NCI-H1417 treated with DMSO at 0.1 percent for 48 hours (cell line): ENCODE measurements at places on chromosomes 2 and 18.

- DNase-seq: no peak
Measured at GRCh38 chr18:811892-812375, at the start of gene YES1. Gene YES1, minus strand, starts transcription at chr18:812242. Its CDS starts 55,415 bp downstream, at chr18:756827.

DNA sequence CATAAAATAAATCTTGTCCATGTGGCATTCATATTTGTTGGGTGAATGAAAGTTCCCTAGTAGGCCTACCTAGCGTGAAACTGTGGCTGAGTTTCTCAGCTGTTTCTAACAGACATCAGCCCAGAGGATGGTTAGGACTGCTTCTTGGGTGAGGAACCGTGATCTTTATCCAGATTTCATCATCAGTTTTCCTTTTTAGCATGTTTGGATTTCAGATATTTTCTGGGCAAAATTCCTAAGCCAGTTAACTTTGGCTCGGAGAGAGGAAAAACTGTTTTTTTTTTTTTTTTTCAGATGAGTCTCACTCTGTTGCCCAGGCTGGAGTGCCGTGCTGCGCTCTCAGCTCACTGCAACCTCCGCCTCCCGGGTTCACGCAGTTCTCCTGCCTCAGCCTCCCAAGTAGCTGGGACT, 53.5 kb downstream of the DGKD start:
- no peak for DNase-seq

- no peak for DNase-seq
Measured at GRCh38 chr2:101386599-101387150, 628 bp downstream of the CREG2 start.

DNA sequence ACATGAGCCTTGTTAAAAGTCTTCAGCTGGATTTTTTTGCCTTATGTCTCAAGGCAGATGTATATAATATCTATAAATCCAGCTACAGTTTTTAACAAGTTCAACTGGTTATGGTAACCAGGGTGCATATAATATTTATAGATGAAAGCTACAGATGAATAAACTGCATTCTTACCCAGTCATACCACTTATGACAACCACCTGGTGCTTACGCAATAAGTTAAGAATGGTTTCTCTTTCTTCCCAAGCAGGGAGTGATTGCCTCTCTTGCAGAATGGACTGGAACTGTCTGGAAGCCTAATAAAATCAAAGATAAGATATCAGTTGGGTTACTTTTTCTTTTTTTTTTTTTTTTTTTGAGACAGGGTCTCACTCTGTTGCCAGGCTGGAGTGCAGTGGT, 19.6 kb downstream of the DHX57 start:
- DNase-seq: no peak

DNA sequence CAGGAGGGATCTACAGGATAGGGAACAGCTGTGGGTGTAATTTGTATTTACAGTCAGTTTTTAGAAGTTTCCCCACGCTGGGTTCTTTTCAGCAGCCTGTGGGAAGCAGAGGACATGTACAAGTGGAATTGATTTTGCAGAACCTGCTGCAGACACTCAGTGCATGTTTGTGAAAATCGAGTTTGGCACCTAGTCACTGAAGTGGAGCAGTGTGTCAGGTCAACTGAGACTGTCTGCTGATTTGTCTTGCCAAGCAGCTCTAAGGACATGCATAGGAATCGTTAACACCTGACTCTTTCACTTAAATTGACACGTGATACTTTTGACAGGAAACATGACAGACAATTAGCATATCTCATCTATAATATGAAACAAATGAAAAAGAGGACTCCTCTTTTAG, 416.6 kb downstream of the TMX3 start:
- DNase-seq: no peak

GRCh38 chr2:43149482-43150107, 76.8 kb downstream of the ZFP36L2 start:
- DNase-seq: no peak

DNA sequence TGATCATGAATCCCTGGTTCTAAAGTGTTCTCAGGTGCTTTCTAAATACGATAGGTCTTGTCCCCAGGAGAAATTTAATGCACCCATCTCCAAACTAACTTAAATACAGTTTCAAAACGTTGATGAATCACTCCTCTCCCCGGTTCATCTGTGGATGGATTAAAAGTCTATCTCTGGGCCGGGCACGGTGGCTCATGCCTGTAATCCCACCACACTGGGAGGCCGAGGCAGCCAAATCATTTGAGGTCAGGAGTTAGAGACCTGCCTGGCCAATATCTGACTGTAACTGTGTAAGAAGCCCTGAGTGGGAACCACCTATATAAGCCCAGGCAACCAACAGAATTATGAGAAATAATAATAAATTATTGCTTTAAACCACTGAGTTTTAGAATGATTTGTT, 78.7 kb downstream of the LONRF2 start:
- no peak for DNase-seq

DNA sequence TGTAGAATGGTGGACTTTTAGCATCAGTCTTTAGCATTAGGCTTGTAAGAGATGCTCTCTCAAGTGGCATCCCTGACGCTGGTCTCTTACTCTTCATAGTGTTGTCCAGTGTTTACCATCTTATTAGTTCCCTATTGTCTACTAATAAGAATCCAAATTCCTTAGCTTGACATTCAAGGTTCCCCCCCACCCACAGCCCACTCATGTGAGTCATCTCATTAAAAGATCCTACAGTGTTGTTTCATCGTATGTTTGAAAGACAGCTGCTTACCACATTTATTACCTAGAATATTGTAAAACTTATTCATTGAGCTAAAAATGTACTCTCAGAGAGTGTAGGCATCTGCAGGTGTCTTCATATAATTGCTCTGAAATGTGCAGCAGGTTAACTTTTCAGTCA, 28.5 kb downstream of the EIF5B start:
- no peak for DNase-seq

GRCh38 chr2:88751768-88752167, 60.3 kb downstream of the RPIA start:
- DNase-seq: no peak

DNA sequence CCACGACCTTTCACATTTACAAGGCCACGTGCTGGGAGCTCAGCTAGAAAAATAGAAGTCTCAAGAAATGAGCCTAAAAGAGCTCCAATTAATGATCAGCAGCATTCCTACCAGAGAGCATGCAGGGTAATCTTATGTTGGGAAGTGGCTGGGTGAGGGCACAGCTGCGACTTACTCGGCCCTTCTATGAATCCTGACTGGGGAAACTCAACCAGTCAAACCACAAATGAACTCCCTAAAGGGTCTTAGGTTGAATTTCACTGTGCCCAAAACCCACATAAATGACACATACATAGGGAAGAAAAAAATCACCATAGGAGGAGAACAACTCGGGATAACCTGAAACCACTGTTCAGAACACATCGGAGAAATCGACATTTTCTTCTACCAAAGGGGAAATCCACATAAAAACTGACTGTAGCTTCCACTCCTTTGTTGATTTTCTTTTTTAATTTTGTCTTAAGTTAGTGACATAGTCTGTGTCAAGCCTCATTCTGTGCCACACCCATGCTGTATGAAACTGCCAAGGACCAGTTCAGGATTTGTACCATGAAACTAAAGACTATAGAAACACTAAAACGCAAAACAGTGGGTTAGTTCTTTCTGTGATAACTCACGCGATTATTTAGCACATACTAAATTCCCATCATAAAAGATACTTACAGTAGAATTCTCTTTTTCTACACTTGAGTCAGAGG, 54.7 kb downstream of the UXS1 start:
- no peak for DNase-seq

DNA sequence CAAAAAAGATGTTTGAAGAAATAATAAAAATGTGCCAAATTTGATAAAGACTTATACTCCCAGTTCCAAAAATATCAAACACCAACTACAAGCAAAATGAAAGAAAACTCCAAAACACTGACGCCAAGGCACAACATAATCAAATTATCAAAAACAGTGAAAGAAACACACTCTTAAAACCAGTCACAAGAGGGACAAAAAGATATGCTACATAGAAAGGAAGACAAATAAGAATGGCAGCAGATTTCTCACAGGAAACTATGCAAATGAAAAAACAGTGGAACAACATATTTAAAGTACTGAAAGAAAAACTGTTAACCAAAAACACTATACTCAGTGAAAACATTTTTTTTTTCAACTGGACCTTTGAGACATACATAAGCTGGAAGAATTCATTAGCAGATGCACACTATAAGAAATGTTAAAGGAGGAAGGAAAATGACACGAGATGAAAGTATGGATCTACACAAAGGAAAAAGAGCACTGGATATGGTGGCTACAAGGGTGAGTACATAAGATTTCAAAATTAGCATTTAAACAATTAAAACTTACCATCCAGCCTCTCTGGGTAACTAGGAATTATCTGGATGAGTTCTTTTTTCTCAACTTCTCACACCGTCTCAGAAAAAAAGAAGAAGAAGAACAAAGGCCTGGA, 94.0 kb upstream of the ACVR1C start:
- DNase-seq: no peak

GRCh38 chr2:157785866-157786662, 90.1 kb downstream of the ACVR1 start:
- no peak for DNase-seq

GRCh38 chr2:146615778-146616177, 1229.1 kb upstream of the ACVR2A start:
- peak; percentile 28 for DNase-seq

DNA sequence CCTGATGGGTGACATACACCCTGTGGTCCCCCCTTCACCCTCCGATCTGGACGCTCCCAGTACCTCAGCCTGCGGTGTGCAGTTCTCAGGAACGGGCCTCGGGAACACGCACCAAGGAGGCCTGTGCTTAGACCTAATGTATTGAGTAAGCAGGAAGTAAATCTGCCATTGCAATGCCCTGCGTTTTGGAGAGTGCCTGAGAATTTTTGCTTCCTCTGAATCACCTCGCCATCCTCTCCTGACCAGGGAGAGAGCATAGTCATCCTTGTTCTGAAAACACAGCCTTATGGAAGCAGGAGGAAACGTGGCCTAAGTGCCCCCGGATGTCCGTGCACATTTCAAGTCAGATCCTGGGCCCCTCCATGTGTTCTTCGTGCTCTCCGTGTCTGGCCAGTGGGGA, 272.2 kb downstream of the NDUFA10 start:
- no peak for DNase-seq

GRCh38 chr2:9658972-9659371, 28.2 kb upstream of the YWHAQ start:
- no peak for DNase-seq

GRCh38 chr18:53937037-53937436, 287.4 kb downstream of the MBD2 start:
- DNase-seq: no peak

GRCh38 chr2:165827016-165827920, 33.2 kb upstream of the GALNT3 start:
- DNase-seq: no peak

GRCh38 chr2:11699686-11700670, 30.0 kb upstream of the NTSR2 start:
- DNase-seq: no peak

GRCh38 chr18:10143596-10143995, 229.8 kb downstream of the VAPA start:
- DNase-seq: no peak

- DNase-seq: no peak
Measured at GRCh38 chr18:11150271-11150615, 874 bp upstream of the PIEZO2 start.

DNA sequence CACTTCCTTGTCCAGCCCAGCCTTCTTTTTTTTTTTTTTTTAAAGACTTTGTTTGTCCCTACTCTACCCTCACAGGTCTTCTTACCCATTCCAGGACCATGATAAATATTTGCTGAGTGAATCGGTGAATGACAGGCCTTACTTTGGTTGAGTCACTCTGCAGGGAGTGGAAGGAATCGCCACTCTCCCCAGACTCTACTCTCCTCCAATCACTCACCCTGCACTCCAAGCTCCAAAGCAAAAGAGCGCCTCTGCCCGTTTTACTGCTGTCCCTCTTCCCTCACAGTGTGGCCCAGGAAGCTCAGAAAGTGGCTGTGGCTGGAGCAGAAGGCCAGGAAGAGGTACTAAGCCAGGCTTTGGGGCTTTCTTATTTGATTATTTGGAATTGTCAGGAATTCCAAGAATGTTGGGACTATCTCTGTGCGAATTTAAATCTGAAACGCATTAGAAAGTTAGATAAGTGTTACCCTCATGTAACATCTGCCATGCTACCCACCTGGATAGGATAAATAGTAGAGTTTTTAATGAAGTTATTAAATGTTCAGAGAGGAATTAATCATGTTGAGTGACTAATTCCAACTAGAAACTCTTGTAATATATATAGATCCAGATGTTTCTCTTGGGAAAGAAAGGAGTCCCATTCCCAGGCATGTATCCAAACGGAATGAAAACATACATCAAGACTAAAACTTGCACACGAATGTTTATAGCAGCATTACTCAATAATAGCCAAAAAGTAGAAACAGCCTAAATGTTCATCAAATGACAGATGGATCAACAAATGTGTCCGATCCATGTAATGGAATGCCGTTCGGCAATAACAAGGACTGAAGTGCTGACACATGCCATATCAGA, 43.0 kb upstream of the CHMP1B start:
- no peak for DNase-seq

DNA sequence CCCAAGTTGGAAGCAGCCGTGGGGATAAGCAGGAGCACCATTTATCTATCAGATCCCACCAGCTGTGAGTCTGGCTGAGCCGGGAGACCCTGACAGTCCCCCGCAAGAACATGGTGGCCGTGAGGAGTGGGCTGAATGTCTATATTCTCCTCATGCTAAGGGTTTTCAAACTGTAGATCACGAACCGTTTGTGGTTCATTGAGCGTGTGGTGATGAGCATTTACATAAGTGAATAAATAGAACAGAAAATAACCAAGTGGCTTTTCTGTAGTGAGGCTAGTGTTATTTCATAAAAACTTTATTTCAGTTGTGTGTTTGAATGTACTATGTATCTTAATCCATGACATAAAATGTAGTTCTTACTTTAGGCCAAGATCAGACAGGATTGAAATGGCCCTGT, 190.2 kb upstream of the APCDD1 start:
- DNase-seq: no peak

DNA sequence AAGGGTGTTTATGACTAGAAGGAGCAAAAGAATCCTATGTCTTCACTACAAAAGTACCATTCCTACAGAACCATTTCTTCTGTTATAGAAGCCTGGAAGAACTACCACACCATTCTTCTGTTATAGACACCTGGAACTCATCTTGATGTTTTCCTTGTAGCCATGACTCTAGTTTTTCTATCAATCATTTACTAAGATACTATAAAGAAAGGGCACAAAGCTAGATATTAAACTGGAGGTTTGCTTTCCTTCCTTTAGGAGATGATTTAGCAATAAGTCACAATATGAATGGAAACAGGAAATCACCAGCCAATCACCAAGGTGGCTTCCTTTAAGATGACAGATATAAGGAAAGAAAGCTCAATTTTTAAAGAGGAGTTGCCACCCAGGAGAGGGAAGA, 100.3 kb upstream of the NEUROD1 start:
- no peak for DNase-seq
